ENCODE measurements at places on chromosomes 6 and 20.

GRCh38 chr6:149389509-149390297, 10.4 kb upstream of the SUMO4 start:
- DNase-seq = no peak

DNA sequence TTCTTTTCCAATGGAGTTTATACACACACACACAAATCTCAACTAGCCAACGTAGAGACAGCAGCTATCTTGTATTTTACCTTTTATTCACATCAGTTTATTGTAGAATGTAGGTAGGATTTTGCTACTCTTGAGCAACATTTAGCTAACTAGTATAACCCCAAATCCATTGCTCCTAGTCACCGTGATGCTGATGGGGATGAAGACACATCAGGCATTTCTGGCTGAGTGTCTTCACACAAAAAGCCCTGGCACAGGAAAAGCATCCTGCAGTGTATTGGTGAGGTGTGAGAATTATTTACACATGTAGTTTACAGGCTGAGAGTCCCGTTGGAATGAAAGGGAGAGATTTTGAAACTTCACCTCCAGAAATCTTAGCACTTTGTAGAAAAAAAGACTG, 65.9 kb upstream of the FBXL4 start:
- no peak for DNase-seq

- no peak for DNase-seq
Measured at GRCh38 chr6:118367314-118367713, 180.8 kb upstream of the PLN start.

- no peak for DNase-seq
Measured at GRCh38 chr6:104431096-104431495, 428.6 kb downstream of the HACE1 start.

DNA sequence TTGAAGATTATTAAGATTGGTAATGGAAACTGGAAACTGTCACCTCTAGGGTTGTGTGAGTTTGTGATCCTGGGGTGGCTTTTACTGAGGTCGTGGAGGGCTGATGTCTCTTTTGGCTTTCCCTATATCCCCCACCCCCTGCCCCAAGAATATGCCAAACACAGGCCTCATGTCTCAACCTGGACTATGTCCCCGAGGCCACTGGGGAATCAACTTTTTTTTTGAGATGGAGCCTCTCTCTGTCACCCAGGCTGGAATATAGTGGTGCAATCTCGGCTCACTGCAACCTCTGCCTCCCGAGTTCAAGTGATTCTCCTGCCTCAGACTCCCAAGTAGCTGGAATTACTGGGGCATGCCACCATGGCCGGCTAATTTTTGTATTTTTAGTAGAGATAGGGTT, 83.3 kb upstream of the RALGAPA2 start:
- DNase-seq = no peak

DNA sequence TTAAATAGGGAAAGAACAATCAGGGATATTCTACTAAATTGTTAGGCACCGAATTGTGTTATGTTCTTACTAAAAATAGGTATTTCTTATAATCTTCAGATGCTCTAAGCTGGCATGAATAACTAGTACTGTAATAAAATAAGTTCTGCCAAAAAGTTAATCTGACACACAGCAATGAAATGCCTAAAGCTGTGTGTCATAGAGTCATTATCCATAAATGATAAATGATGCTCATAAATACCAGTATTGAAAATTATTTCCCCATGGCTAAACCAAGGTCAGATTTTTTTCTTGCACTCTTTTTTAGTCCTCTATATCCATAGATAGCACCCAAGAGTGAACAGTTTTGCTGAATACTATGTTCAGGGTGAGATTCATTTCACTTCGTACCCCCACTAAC, 11.7 kb upstream of the PRIM2 start:
- DNase-seq = no peak

GRCh38 chr20:48607544-48607865, 220.3 kb downstream of the PREX1 start:
- no peak for DNase-seq

- DNase-seq = no peak
Measured at GRCh38 chr6:162156146-162156545, 571.4 kb downstream of the PRKN start.

DNA sequence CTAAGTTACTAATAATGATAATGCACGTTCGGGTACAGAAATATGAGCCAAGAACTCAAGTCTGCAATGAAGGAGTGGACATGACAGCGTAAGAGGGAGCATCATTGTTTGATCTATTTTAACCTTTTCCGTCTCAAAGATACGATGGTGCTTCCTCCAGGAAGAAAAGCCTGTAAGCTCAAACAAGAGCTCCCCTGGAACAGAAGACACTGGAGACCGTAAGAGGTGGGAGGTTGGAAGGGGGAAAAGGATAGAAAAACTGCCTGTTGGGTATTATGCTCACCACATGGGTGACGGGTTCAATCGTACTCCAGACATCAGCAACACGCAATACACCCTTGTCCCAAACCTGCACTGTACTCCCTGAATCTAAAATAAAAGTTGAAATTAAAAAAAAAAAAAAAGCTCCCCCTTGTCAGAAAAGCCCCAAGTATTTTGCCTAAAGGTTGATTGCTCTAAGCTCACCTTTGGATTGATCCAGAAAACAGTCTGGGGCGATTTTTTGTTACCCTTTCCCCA, 180.5 kb downstream of the TRIM27 start:
- no peak for DNase-seq

GRCh38 chr20:38172408-38172807, 7.3 kb upstream of the TGM2 start:
- no peak for DNase-seq

DNA sequence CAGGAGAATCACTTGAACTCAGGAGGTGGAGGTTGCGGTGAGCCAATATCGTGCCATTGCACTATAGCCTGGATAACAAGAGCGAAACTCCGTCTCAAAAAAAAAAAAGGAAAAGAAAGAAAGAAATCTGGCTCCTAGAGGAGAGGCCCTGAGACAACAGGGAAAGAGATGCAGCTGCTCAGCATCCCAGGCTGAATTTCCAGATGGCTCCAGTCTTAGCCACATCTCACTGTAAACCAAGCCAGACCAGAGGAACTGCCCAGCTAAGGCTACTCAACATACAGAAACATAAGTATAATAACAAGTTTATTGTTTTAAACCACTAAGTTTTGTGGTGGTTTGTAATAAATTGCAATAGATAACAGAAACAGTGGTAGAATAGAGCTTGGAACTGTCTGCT, 38.5 kb upstream of the TASP1 start:
- DNase-seq = no peak

DNA sequence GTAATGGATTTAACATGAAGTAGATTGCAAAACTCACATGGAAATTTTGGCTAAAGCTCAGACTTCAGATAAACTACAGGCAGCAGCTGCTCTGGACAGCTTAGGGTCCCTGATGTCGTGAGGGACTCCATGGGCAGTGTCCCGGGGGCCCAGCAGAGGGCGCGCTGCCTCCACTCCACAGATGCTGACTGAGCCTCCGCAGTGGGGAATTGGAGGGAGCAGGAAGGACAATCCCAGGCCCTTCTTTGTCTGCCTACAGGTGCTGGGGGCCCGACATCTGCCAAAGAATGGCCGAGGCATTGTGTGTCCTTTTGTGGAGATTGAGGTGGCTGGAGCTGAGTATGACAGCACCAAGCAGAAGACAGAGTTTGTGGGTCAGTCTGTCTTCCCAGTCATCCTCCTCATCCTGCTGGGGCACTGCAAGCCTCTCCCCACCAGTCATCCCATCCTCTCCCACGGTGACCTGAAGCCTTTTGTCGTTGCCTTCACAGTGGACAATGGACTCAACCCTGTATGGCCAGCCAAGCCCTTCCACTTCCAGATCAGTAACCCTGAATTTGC, 35.9 kb downstream of the PLCG1 start:
- peak; percentile 54 for DNase-seq

DNA sequence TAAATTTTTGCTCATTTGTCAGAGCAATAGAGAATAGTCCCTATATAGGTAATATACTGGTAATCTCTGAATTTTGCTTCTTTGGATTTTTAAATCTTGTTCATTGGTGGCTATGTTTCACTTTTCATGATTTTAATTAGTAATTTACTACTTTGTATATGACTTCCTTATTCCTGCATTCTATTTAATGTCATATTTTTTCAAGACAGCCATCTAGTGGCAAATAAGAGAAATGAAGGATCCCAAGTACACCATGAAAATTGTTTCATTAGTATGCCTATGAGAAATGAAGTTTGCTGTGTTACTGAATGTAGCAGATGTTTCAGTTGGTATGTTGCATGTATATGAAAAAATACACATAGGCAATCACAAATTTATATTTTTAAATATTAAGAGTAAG, 82.4 kb downstream of the ZNF292 start:
- no peak for DNase-seq

DNA sequence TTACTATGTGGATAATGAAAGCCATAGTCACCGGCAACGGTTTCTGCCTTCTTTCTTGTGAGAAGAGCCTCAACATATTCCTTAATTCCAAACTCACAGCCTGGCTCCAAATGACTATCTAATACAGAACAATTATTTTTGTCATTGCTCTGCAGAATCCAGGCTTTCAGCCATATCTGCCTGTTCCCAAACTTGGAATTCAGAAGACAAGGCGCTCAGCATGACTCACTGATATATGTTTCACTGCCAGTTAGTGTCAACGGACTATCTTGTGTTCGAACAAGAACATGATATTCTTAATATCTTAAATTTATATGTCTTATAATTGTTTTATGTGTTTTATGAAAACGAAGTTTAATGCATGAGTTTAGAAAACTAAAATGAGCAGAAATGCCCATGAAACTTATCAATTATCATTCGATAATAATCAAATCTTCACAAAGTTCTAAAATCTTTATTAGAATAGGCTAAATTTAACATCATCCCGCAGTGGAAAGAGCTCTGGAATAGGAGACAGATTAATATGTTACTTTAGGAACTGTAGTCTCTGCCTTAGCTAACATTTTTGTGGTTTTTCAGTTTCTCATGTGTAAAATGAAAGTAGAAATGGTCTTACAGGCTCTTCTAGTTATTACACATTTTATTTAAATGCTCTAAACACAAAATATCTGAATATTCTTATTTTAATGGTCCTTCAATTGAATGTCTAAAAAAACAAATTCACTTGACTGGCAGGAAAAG, 669.3 kb upstream of the GJE1 start:
- DNase-seq = no peak

- no peak for DNase-seq
Measured at GRCh38 chr6:37536491-37537190, 36.9 kb upstream of the CCDC167 start.

GRCh38 chr20:51651921-51652549, 109.5 kb upstream of the NFATC2 start:
- no peak for DNase-seq

- DNase-seq = no peak
Measured at GRCh38 chr20:35360033-35360432, 51.7 kb downstream of the UQCC1 start.

GRCh38 chr6:170128346-170128745, 162.5 kb downstream of the DLL1 start:
- no peak for DNase-seq

- DNase-seq = no peak
Measured at GRCh38 chr6:9307786-9308185, 872.4 kb upstream of the SLC35B3 start.

DNA sequence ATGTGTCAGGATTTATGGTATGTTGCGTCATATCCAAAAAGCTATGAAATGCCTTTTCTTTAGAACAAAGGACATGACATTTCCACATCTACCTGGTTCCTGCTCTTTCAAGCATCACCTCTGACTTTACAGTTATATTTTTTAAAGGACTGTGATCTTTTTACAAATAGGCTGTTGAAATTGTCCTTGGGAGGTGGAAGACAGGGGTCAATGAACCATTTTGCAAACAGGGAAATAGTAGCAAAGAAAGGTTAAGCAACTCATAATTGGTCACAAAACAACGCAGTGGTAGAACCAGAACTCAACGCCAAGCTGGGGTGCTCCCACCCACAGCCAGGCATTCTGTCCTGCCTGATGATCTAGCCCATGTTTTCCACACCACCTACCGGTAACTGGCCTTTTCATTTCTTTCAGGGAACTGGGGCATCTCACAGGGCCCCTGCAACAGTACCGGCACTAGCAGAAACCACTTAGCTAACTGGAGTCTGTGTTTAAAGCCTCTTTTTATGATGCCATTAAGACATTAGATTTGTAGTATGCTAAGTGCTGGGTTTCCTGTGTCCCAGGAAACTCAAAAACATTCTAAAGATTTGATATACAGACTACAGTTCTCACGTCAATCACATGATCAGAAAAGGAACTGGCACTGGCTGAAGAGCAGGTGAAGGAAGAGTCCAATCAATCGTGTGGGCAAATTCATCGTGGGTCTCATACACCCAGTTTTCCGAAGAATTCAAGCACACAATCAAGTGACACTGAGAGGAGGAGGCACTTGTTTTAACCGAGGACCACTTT, 13.9 kb downstream of the ZNF217 start:
- DNase-seq = no peak

GRCh38 chr6:2876210-2877056, 26.7 kb downstream of the SERPINB9 start:
- DNase-seq = no peak

DNA sequence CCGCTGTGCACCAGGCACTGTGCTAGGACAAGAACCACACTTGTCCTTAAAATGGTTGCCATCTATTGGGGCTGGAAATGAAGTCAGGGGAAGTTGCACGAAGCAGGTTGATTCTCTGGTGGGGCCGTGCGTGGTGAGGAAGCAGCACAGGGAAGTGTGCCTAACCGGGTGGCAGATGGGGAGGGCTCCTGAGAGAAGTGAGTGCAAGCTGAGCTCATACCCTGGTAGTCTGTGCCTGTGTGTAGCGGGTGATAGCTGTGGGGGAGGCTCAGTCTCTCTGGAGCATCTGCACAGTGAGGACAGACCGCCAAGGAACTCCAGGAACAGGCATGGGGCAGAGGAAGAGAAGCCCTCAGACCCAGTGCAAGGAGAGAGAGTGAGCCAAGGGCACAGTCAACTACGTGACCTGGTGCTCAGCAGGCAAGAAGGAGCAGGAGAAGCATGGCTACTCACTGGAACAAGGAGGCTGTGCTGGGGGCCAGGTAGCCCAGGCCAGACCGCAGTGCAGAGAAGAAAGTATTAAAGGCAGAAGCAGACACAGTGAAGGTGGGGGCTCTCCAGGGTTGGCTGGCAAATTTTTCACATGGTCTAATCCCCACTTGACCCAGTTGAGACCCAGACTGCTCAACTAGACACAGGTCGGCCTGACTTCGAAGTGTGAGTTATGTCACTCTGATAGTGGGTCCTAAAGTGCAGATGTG, 155.0 kb downstream of the CDH26 start:
- no peak for DNase-seq

GRCh38 chr6:167988945-167989841, 8.3 kb upstream of the KIF25 start:
- no peak for DNase-seq

- DNase-seq = no peak
Measured at GRCh38 chr6:32905078-32905477, 35.8 kb downstream of the HLA-DMB start.

DNA sequence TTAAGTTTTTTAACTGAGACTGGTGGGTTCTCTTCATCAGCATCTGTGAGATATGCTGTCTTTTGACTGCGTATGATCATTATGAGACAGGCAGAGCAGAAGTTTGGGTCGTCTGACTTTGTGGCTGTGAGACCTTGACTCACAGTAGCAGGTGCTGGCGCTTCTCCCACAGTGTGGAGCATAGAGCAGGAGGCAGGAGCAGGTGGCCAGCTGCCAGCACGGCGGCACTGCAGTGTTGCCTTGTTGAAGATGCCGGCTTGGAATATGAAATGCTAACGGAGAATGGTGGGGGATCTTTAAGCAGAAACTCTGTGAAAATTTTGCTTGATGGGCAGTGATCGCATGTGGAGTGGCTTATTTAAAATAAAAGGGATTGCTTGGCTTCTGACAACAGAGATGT, 105.0 kb downstream of the TIAM2 start:
- no peak for DNase-seq

- DNase-seq = no peak
Measured at GRCh38 chr20:35742741-35743523, 872 bp upstream of the RBM39 start.

Measured in stimulated activated CD8-positive, alpha-beta memory T cell treated with anti-CD3 and anti-CD28 coated beads, Interleukin-4, amount 100 ng/mL, for 1 hour (primary cell).